ENCODE measurements at places on chromosomes 1 and 21. TPM values are rescaled to one million over a fixed set of nuclear protein-coding genes. Genes with fewer than 3 reads are reported as not detected.

- DNase-seq: no peak
Measured at GRCh38 chr1:118979754-118980575, 8.2 kb downstream of the TBX15 start.

DNA sequence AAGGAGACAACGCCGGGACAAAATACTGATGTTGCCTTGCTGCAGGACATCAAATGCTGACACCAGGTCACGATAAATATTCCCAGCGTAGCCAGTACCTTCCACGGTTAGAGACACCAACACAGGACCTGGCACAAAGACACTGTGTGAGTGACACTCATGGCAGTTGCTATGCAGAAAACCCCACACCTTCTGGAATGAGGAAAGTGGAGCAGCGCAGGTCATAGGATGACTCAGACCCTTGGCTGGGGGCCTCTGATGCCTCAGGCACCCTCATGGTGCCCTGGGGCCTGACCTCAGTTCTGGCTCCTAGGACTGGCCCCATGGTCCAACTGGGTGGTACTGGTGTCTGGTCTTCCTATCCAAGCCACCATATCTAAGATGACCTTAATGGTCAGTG, 7.0 kb downstream of the DCST2 start:
- no peak for DNase-seq

DNA sequence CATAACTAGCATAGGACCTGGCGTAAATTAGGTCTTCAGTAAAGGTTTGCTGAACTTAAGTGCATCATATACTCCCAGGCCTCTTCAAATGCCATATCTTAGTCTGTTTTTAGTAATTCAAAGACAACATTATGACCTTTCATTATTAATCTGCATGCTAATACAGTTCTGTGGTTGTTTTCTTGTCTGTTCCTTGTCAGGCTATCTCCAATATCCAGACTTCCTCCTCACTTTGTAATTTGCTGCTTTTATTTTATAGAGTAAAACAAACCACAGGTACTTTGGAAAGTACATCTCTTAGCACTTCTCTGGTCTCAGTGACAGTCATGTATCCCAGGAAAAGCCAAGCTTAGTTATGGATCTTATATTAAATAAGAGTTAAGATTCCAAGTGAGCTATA, 65.1 kb upstream of the BMP8A start:
- DNase-seq: no peak

GRCh38 chr1:156228501-156228900, 13.5 kb upstream of the BGLAP start:
- DNase-seq: no peak

- no peak for DNase-seq
Measured at GRCh38 chr1:184555665-184556641, 169.1 kb downstream of the C1orf21 start.

DNA sequence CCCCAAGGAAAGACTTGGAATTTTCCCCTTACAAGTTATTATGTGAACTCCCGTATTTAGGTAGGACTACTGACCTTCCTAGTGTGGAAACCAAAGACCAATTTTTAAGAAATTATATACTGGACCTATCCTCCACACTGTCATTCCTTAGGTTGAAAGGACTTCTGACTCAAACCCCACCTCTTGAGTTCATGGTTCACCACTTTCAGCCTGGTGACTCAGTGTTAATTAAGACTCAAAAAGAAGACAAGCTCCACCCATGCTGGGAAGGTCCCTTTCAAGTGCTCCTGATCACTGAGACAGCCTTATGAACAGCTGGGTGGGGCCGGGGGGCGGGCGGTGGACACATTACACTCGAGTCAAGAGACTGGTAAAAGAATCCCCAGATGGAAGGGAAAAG, 113.2 kb downstream of the LRRC53 start:
- no peak for DNase-seq

The PCBP3 gene
- 5.9 TPM for total RNA-seq

DNA sequence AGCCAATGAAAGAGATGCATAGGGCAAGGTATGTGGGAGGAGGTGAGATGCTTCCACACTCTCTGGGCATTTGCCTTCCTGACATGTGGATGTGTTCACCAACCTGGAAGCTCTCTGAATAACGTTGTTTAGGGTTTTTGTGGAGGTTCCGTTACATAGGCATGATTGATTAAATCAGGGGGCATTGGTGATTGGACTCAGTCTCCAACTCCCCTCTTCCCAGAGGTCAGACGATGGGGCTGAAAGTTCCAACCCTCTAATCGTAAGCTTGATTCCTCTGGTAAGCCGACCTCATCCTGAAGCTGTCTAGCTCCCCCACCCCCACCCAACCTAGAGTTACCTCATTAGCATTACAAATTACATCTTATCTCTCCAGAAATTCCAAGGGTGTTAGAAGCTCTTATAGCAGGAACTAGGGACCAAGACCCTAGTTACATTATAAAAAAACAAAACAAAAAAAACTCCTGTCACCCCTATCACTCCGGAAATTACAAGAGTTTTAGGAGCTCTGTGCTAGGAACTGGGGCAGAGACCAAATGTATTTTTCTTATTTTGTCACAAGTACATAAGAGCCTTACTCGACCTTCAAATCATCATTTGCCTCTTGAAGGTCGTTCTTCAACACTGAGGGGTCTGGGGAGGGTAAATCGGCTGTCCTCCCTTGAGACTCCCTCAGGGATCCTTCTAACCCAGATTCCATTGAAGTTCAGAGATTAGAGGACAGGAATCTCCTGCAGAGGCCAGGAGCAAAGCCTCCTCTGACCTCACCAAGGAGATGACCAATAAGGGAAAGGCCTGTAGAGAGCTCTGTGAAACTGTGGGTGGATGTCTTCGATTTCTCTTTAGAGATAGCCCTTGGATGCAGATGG, 58.2 kb downstream of the DNTTIP2 start:
- DNase-seq: no peak

DNA sequence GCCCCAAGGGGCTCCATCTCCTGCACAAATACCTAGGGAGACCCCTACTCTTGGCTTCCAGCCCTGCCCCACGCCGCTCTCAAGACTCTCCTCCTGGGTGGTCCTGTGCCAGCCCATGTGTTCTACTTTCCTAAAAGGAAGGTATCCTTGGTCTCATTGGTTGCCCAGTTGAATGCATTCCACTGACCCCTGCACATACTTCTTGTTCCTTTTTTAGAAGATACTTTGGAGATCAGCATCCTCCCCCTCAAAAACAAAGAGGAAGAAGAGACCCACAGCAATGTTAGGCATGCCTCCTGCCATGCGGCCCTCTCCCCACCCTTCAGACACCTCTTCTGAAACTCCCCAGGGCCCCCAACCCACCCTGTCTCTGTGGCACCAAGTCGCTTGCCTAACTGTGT, 4.1 kb downstream of the SLAMF9 start:
- DNase-seq: no peak
